NCI-H1930 (cell line): ENCODE measurements at places on chromosomes 7 and 10.

- no peak for DNase-seq
Observed at GRCh38 chr10:82609845-82610244, 734.9 kb downstream of the NRG3 start.

DNA sequence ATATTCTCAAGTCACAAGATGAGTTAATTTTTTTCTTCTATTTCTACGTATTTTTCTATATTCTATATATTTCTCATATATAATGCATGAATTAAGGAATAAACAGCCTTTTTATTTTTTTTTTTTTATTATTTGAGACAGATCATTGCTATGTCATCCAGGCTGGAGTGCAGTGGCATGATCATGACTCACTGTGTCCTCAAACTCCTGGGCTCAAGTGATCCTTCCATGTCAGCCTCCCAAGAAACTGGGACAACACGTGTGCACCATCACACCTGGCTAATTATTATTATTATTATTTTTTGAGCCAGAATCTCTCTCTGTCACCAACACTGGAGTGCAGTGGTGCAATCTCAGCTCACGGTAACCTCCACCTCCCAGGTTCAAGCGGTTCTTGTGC is 1.5 kb downstream of the CLDN12 start:
- no peak for DNase-seq

DNA sequence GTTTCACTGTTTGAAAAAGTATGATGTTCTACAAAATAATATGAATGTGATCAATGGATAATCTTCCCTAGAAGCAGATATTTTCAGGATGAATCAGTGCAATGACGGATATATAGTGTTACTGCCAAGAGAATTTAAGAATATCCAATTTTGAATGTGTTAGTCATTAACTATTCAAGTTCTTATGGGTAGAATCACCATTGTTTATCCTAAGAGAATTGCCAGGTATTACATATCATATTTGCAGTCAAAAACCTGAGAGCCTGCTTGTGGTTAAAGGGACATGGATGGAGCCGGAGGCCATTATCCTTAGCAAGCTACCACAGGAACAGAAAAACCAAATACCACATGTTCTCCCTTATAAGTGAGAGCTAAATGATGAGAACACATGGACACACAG is 26.9 kb downstream of the AHR start:
- DNase-seq: no peak

- DNase-seq: no peak
Observed at GRCh38 chr10:86946213-86947155, 10.9 kb downstream of the MMRN2 start.

GRCh38 chr10:8065651-8066050 is 11.2 kb downstream of the GATA3 start:
- no peak for DNase-seq

- DNase-seq: no peak
Observed at GRCh38 chr7:42945821-42946626, 13.8 kb downstream of the MRPL32 start.

GRCh38 chr7:69260023-69260422 is 338.3 kb upstream of the AUTS2 start:
- DNase-seq: no peak

- no peak for DNase-seq
Observed at GRCh38 chr7:13282377-13282980, 595.0 kb downstream of the ARL4A start.

GRCh38 chr7:26705567-26705966 is 158.8 kb downstream of the SKAP2 start:
- no peak for DNase-seq

GRCh38 chr7:21507627-21508343 is 35.1 kb upstream of the DNAH11 start:
- no peak for DNase-seq
